Stimulated activated CD4-positive, alpha-beta T cell treated with anti-CD3 and anti-CD28 coated beads, Interleukin-4, amount 100 ng/mL, for 24 hours (primary cell): ENCODE measurements at places on chromosomes 1 and 21.
A peak's percentile ranks its signal among the peaks of the same experiment; 100 is the strongest.

DNA sequence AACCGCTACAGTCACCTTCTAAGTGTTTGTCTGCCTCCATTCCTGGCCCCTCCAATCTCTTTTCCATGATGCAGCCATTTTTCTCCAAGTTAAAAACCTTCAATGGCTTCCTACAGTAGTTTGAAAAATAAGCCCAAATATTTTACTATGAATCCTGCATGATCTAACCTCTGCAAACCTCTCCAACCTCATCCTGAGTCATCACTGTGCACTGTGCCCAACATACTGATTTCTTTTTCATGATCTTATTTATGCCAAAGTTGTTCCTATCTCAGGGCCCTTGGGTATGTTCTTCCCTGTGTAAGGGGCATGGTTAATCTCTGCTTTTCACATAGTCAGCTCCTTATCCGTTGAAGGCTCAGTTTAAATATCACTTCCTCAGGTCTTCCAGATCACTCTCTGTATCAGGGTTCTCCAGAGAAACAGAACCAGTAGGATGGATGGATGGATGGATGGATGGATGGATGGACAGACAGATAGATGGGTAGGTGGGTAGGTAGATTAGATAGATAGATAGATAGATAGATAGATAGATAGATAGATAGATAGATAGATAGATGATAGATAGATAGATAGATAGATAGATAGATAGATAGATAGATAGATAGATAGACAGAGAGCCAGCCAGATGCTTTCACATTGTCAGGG, 18.1 kb upstream of the PTPN14 start:
- no peak for DNase-seq

DNA sequence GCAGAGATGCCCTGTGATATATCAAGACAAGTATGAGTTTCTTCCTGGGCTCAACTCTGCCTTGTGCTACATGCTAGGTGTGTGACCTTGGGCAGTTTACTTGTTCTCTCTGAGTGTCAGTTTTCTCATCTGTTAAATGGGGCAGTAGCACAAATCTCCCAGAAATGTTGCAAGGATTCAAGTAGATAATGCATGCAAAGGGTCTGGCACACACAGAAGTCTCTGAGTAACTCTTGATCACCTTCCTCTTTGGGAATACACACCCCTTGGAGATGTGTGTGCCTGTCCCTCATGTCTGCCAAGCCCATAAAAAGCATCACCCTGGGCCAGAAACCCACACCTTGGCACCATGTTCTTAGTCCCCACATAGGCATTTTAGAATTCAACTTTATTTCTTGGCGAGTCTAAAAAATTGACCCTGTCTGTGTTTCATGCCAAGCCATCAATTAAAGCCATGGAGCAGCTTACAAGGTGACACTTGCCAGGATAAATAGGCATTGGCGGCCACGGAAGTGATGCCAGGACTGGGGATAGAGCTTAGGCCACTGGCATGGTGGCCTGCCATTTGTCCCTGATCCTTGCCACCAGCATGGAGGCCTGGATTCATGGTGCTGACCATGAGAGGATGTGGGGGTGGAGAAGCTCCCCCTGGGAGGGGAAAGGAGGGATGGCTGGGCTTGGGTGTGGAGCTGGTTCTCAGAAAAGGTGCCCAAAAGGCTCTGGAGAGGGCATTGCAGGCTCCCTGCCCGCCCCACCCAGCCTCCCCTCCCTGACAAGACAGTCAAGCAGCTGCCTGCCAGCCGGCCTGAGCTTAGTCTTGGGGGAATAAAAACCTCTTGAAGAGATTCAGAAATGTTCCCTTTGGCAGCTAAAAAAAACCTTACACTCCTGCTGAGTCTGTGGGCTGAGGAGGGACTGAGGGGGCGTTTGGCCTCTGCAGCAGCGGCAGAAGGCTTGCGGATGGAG, 118.0 kb upstream of the IPO9 start:
- DNase-seq: no peak

GRCh38 chr1:84913555-84913892, 20.5 kb upstream of the LPAR3 start:
- DNase-seq: no peak

- peak; percentile 38 for DNase-seq
These were observed 1.3 kb upstream of the LAPTM5 start for GRCh38 chr1:30758785-30759380.

- DNase-seq: no peak
These were observed 45.9 kb downstream of the SYT14 start for GRCh38 chr1:209983953-209984352.

GRCh38 chr1:9317591-9318417, 25.1 kb downstream of the SPSB1 start:
- no peak for DNase-seq

- DNase-seq: no peak
These were observed 90.3 kb downstream of the DISC1 start for GRCh38 chr1:231716879-231717278.
